Stimulated activated CD4-positive, alpha-beta T cell treated with anti-CD3 and anti-CD28 coated beads, Interleukin-1b, Interleukin-23, amount 100 ng/mL, for 4 hours (primary cell): ENCODE measurements at places on chromosomes 16 and 17.

- DNase-seq: no peak
These were observed 2.7 kb downstream of the N4BP1 start for GRCh38 chr16:48607056-48607825.

DNA sequence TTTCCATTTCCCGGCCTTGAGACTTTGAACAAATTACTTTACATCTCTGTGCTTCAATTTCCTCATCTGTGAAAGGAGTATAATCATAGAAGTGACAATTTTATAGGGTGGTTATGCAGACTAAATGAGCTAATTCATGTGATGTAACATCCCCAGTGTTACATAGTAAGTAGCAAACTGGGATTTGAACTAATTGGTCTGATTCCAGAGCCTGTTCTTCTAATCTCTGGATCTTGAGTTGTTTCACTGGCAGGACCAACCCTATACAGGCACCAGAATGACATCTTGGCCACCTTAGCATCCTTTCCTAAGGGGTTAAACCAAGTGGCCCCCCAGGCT lies 77.7 kb downstream of the AATF start:
- no peak for DNase-seq

GRCh38 chr16:67856927-67857546 lies 9.5 kb upstream of the CENPT start:
- no peak for DNase-seq

- no peak for DNase-seq
These were observed 4.3 kb upstream of the EZH1 start for GRCh38 chr17:42748908-42749798.

DNA sequence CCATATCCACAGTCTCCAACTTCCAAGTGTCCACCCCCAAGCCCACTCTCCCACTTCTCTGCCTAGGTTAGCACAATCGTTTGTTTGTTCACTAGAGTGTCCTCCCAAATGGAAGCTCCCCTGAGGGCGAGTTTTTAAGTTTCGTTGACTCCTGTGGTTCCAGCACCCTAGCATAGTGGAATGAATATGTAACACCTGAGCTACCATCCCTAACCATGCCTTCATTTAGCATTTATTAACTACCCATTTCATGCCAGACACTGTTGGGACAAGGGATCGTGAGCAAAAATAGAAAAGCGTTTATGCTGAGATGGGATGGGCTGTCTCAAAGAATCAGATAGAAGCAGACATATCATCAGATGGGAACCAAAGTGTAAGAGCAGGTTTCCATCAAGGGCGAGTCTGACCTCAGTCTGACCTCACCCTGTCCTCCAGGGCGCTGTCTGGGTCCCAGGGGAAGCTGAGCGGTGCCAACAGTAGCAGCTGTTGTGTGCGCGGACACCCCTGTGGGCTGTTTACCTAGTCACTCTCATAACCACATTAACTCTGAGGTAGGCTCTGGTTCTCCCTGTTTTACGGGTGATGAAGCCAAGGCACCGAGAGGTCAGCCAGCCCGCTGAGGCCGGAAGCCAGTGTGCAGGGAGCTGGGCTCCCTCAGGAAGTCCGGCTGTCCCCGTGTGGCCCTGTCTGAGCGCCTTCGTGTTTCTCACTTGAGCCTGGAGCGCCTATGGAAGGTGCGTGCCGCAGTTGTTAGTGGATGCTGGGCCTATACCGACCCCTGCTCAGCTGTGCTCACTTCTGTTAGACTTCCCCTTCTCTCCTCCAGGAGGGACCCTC lies 6.2 kb downstream of the CNP start:
- no peak for DNase-seq

DNA sequence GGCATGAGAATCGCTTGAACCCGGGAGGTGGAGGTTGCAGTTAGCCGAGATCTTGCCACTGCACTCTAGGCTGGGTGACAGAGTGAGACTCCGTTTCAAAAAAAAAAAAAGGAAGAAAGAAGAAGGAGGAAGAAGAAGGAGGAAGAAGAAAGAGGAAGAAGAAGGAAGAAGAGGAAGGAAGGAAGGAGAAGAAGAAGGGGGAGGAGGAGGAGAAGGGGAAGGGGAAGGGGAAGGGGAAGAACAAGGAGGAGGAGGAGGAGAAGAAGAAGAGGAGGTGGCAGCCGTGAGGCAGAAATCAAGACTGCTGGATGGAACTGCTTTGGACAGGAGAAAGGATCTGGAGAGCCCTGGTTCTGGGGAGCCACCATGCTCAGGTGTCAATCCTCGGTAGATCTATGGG lies 29.7 kb upstream of the PEMT start:
- DNase-seq: no peak

- DNase-seq: no peak
These were observed 7.4 kb downstream of the KIFC3 start for GRCh38 chr16:57794849-57795430.

GRCh38 chr16:21076186-21076883 lies 74.3 kb downstream of the DNAH3 start:
- no peak for DNase-seq

GRCh38 chr16:57270221-57271062 lies 14.0 kb downstream of the PLLP start:
- no peak for DNase-seq

DNA sequence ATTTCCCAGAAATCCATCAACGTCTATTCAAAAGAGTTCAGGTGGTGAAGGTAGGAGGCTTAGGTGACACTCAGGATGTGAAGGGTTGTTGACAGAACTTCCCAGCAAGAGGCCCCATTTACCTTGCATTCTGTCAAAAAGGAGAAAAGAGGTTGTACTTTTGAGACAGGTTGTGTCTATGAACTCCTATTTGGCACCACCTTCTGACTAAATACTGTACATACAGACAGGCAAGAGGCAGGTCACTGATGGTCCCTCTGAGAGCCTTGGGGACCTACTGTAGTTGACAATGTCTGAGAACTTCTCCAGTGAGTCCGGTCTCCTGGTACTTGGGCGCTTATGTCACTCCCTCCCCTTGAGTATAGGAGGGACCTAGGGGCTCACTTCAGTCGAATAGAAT lies 479.3 kb upstream of the ZFHX3 start:
- DNase-seq: no peak

- no peak for DNase-seq
These were observed 37.7 kb downstream of the GP2 start for GRCh38 chr16:20289571-20289970.

GRCh38 chr17:3658784-3659449 lies 9.5 kb downstream of the TAX1BP3 start:
- DNase-seq: no peak

DNA sequence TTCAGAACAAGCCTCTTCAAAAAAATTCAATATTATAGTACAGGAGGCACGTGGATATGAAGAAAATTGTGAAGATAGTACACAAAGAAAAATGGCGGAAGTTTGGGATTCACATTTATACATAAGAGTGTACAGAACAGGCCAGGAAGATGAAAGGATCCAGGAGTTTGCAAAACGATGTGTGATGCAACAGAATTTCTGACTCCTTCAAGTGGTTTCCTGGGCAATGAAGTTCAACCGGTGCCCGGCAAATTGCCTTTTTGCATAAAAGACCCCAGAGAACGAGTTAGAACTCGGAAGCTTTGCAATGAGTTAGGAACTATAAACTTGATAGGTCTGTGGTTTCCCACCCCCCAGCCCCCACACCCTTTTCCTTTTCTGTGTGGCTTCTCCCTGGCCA lies 189.1 kb downstream of the SALL1 start:
- DNase-seq: no peak

DNA sequence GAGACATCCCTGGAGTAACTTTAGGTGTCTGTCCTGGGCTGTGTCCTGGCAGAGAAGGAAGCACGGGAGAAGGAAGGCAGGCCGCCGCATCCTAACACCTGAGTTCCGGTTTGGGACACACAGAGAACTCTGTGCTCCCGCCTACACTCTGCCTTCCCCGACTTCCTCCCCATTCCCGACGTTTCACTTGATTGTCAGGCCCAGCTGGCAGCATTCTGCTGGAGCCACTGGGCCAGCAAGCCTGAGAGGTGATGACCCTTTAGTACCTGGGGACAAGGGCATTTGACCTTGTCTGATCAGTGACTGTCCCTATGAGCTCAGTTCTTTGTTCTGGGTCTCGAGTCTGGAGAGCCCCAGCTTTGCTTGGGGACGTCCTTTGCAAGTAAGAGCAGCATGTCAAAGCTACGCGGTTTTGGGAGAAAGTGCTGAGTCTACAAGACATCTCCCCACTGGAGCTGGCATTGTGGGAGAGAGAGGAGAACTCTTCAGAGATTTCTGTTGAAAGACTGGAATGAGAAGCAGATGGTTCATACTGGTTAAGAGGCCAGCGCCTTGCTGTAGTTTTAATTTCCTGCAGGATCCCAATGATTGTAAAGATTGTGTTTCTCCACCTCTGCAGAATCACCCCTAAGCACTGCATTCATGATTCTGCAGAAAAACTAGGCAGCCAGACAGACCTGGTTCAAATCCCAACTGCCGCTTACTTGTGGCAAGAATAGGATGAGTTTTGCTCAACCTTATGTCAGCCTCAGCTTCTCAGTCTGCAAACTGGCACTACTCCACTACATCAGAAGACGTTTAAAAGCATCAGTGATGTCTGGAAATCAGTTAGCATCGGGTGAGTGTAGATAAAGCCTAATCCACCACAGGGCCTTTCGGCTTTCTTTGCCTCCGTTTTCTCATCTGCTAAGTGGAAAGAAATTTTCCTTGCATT lies 20.6 kb downstream of the ABAT start:
- no peak for DNase-seq

DNA sequence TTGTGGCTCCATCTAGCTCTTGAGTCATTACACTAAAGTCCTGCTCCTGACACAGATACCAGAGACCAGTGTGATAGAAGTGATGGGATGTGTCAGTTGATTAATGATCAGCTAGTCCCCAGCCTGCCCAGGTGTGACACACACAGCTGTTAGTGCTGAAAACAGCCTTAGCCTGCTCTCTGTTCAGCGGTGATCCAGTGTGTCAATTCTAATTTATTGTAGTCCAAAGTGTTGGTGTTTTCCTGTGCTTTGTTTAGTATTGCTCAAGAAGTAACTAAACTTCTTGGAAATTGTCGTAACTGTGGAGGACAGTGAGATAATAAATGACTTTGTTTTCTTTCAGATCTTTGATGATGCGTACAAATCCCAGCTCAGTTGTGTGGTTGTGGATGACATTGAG lies 92.3 kb downstream of the WNT3 start:
- no peak for DNase-seq

- DNase-seq: no peak
These were observed 15.0 kb downstream of the UTP18 start for GRCh38 chr17:51275381-51275780.

DNA sequence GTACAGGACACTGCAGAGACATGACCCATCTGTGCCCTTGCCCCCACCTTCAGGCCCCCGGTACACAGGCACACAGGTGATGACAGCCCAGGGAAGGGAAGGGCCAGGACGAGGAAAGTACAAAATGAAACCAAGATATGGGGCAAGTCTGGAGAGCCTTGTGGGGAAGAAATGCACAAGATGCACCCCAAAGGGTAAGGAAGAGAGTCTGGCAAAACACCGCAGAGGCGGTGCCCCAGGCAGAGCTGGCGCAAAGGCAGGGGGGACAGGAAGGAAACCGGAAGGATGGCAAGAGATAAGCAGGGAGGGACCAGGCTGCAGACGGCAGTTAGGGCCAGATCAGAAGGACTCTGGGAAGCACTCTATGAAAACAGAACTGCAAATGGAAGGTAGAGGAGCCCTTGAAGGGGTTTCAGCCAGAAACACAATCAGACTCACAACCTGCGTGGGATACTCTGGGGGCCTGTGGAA lies 81.4 kb downstream of the SLC39A11 start:
- no peak for DNase-seq

- no peak for DNase-seq
These were observed 57.7 kb upstream of the NLK start for GRCh38 chr17:27984816-27985215.

GRCh38 chr17:37422971-37423625 lies 16.4 kb downstream of the TADA2A start:
- DNase-seq: no peak

GRCh38 chr17:68613739-68614298 lies 12.7 kb upstream of the FAM20A start:
- no peak for DNase-seq

GRCh38 chr16:578870-579405 lies 9.2 kb downstream of the PIGQ start:
- DNase-seq: peak; percentile 28

DNA sequence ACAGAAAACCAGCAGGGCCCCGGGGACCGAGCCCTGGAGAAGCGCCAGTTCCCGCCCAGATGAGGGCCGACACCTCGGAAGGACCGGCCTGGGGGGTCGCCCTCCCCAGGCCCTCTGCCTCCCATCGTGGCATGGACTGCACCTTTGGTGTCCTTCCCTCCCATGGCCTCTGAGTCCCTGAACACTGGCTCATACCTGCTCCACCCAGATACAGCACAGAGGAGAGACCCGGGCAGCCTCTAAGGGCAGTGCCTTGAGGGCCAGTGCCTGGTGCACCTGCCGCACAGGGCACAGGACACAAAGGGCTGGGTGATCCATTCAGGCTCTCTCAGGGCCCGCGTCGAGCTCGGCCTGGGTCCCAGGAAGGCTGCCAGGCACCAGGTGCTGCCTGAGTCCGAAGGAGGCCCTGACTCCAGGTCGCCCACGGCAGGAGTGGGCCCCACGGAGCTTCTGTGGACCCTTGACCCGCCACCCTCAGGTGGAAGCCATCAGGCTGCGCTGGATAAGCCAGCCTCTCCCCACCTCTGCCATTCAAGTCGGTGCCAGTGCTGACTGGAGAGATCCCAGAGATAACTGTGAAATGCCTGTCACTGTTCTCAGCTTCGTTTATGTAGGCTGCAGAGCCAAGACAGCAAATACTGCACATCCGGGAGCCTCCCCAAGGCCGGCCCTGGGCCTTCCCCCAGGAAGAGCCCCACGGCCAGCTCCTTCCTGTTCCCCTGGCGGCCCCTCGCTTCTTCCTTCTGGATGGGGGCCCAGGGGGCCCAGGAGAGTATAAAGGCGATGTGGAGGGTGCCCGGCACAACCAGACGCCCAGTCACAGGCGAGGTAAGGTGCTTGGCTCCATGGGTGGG lies at the start of gene ZG16B:
Gene ZG16B, plus strand, starts transcription at position 803 of the 854 bp plus-strand sequence. CDS start 139 bp downstream, outside the sequence.
- no peak for DNase-seq

DNA sequence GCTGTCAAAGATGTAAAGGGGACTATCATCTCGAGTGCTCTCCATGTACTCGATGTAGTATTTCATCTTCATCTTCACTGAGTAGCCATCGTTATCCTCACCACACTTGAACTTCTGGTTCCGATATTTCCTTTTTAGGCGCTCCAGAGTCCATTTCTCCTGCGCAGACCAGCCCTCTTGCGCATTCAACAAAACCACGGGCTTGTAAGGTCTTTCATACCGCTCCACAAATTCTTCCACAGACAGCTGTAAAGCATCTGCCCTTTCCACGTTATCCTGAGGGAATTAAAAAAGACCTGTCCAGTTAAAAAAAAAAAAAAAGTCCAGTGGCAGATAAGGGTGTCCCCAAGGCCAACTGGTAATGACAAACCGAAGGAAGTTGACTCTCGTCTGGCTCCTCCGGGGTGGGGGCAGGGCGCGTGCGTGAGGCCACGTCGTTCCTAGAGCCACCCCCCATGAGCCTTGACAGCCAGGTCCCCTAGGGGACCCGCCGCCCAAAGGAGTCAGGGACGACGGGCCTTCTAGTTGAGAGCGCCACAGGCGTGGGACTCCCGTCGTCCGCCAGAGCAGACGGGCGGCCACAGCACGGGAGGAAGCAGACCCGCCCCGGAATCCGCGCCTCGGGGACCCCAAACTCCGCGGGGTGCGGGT lies 701 bp downstream of the JMJD6 start:
- DNase-seq: peak; percentile 69

GRCh38 chr16:72179204-72179970 lies 7.4 kb upstream of the PMFBP1 start:
- no peak for DNase-seq

- DNase-seq: no peak
These were observed 96.5 kb downstream of the ANKRD11 start for GRCh38 chr16:89393738-89394406.
